ENCODE measurements at places on chromosomes 3 and 15.

DNA sequence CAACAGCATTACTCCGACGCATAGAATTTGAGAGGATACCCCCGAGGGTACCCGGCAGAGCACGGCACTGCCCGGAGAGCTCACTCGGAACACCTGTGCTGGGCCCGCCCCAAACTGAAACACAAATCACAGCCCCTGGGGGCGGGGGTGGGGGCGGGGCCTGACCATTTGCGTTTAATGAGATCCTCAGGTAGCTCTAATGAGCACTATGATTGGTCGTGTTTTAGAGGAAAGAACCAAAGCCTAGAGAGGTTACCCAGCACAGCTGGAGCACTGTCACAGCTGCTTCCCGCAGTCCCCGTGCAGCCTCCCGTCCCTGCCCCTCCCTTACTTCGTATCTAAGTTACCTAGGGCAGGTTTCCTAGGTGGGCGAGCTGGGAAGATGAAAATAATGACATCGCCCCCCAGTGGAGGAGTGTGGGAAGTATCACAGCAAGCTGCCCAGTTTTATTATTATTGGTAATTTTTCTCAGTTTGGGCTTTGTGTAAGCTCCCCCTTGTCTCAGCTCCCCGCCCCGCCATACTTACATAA is 187.1 kb downstream of the PDE8A start:
- DNase-seq = peak; percentile 38

DNA sequence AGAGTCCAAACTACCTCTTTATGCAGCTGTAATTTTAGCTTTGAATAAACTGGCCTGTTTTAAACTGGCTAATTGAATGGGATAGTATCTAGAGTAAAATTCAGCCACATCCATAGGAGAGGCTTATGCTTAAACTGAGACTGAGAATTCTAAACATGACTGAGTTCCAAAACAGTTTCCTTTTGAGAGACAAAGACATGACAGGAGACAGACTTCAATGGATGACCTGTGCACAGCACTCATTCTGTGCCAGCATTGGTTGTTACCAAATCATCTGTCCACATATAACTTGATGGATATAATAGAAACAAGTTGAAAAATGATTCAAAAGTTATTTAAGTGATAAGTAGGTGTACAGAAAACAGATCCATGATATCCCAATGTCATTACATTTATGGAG is 20.9 kb downstream of the IL12A start:
- no peak for DNase-seq

DNA sequence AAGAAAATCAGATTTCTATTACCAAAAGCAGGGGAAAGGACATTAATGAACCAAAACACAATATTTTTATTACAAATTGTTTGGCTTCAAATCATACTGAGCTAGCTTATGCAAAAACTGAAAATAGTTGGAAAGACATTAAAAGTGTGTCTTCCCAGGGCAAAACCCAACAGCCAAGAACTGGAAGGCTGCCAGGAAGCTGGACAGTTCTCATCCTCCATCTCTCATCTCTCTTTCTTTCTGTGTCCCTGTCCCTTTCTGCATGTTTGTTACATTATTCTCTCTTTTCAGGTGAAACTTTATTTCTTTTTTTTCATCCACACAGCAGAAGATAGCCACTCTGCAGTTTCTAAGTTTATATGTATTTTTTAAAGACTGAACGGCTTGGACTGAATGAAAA is 41.1 kb upstream of the SNTN start:
- no peak for DNase-seq

DNA sequence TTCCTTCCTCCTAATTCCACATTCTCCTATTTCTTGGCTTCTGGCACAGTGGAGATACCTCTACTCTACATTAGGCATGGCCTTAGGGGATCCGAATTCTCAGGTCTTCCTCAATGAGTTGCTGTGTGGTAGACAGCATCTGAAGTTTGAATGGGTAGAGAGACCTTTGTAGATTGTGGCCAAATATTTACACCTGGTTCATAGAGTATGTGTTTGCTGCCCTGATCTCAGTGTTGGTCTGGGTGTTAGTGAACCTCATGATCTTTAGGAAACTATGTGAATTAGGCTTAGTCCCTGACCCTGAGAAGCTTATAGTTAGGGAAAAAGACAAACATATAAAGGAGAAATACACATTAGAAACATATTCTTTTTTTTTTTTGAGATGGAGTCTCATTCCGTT is 75.8 kb downstream of the LPP start:
- DNase-seq = no peak

- DNase-seq = no peak
Observed at GRCh38 chr15:52095597-52096262, 16.8 kb downstream of the BCL2L10 start.

GRCh38 chr3:23182996-23183513 is 20.1 kb upstream of the UBE2E2 start:
- no peak for DNase-seq

GRCh38 chr3:184144505-184144904 is 9.3 kb downstream of the EIF2B5 start:
- DNase-seq = no peak

GRCh38 chr3:156834435-156834834 is 8.3 kb downstream of the LEKR1 start:
- no peak for DNase-seq

DNA sequence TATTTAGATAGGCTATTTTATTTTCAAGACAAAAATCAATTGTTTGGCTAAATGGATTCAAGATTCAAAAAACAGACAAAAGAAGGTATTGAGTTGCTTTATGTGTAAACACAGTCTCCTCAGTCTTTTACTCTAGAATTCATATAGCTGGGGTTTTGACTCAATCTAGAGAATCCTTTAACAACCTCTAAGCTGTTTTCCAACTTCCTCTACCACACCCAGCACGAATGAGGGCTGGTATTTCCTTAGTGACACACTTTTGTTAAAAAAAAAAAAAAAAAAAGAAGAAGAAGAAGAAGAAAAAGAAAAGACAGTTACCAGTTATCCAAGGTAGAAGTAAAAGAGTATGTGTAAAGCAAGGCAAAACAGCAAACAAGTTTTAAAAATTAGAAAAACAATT is 732.8 kb upstream of the GOLIM4 start:
- DNase-seq = no peak

DNA sequence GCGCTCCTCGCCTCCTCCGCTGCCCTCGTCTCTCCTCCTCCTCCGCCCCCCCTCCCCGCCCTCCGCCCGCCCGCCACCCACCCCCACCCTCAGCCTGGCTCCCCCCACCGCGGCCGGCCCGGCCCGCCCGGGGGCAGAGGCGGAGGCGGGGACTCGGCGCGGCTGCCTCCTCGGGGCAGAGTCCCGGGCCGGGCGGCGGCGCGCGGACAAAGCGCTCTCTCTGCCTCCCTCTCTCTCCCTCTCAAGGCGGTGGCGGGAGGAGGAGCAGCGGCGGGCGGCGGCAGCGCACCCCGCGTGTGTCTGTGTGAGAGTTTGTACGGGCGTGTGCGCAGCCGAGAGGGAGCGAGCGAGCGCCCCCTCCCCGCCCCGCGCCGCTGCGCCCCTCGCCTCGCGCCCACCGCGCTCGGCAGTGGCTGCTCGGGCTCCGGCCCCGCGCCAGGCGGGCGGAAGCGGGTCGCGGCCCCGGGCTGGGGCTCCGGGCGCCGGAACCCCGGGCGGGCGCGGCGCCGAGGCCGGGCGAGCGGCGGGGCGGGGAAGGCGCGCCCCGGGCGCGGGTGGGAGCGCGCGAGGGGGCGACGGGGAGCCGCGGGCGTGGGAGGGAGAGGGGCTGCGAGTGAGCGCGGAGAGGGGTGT is at the start of gene IGF2BP2:
Gene IGF2BP2 (minus strand): TSS at position 37 of the 633 bp plus-strand sequence. CDS start 82 bp downstream, outside the sequence.
- DNase-seq = peak; percentile 33

DNA sequence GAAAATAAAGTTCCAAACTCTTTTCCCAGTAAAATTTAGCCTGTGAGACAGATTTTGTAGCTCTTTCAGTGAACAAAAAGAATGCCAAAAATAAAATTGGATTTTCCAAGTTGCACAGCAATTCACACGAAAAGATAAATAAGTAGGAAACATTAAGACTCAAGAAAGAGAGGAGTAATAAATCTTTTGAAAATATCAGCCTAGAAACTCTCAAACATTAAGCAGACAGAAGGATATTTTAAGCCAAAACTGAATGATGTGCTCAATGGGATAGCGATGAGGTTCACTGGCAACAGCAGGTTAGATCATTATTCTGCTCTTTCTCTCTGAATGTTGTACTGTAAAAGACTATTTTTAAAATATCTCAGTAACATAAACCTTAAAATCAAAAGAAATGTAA is 115.0 kb downstream of the STAG1 start:
- DNase-seq = no peak

DNA sequence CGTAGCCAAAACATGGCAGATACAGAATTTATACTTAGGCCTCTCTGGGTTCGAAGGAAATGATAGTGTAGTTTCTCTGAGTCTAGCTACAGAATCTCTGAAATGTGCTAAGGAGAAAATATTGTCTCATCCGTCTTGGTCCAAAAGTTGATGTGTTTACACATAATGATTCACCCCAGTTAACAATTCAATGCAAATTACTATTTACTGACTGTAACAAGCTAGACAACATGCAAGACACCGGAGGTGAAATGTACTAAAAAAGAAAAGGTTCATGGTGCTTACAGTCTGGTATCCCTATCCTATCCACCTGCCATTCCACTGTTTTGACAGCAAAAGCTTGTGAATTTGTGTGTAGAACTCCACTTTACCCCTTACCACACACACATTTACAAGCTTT is 146.8 kb downstream of the SUCLG2 start:
- DNase-seq = no peak

DNA sequence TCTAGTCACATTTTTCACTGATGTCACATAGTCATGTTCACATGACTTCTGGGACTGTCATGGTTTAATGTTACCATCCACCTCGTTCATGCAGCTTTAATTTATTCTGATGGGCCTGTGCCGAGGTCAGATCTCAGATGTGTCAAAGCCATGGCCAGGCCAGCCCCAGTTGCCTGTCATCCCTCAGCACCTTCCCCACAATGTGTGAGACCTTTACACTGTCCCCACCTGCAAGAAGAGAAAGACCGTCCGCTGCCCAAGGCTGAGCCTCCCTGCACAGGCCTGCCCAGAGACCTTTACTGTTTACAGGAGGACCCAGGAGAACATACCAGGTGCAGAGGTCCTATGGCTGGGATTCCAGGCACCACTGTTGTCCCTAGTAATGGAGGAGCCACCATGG is 12.8 kb upstream of the KLF15 start:
- DNase-seq = no peak

GRCh38 chr3:68007621-68008226 is 353.3 kb upstream of the SUCLG2 start:
- peak; percentile 5 for DNase-seq

DNA sequence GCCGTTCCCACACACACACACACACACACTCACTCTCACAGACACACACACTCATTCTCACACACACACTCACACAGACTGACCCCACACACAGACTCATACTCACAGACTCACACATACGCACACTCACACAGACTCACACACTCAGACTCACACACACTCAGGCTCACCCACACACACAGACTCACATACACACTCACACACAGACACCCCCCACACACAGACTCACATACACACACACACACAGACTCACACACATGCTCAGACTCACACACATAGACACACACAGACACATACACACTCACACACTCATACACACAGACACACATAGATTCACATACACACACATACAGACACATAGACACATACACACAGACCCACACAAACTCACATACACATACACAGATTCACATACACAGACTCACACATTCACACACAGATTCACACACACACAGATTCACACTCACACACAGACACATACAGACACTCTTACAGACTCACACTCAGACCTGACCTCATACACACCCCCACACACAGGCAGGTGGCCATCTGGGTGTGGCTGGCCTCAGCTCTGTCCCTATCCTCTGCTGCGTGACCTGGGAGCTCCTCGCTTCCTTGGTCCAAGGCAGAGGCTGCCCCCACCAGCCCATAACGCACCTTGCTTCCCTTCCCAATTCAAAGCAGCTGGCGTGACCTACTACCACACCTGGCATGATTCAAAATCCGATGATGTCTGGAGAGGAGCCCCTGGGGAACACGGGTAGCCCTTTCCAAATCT is 1.9 kb downstream of the C3orf22 start:
- no peak for DNase-seq

GRCh38 chr15:85003593-85004312 is 22.1 kb downstream of the PDE8A start:
- DNase-seq = no peak

DNA sequence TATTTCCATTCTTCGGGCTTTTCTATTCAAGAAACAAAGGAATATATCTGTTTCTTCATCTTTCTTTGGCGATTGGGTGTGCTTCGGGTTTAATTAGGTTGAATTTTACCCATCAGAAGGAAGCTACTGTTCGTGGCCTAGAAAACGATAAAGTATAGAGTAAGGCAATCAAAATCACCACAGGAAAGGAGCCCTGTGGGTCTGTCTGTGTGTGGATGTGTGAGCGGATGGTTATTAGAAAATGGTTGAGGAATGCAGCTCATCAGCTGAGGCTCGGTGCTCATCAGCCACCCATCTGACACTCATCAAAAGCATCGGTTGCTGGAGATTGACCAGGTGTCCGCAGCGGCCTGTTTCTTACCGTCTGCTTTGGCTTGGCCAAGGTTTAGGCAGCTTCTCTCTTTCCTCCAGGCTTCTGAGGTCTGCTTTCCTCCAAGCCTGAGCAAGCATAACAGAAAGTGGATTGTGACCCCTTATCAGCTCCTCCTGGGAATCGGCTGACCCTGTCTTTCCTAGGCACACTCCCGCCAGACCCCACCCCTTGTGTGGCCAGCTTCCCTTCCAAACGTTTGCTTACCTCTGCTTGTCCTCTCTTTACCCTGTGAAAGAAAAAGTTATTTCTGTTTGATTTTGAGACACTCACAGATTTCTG is 17.6 kb upstream of the ISLR start:
- DNase-seq = no peak

GRCh38 chr15:67944010-67944641 is 104.3 kb upstream of the RNU6-1 start:
- no peak for DNase-seq

DNA sequence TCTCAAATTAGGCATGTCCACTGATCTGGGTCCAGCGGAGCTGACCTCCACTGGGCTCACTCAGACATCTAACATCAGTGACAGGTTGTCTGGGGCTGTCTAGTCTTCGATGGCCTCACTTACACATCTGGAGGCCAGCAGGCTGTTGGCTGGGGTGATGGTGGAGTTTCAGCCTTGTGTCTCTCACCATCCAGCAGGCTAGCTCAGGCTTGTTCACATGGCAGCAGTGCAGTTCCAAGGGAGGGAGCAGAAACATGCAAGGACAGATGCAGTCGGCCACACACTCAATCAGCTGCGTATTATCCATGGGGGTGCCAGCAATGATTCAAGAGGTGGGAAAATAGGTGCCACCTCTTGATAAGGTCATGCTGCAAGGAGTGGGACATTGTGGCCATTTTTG is 292.5 kb downstream of the SHQ1 start:
- no peak for DNase-seq

DNA sequence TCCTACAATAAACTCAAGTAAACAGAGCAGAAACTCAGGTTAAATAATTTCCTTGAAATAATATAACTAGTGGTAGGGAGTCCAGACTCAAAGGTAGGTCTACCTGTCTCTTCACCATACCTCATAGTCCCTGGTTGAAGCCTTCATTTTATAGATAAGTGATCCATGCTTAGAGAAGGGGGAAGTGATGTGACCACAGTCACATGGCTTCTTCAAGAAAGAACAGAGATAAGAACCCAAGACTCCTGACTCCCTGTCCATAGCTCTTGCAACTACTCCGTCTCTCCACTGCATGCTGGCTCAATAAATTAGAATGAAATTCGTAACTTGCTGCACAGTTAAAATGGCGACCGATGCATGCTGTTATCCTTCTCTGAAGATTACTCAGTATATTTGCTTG is 11.0 kb upstream of the C15orf61 start:
- no peak for DNase-seq
